Small intestine (tissue), 16 donors: ENCODE measurements at places on chromosomes 1 and 21.
A peak's percentile ranks its signal among the peaks of the same experiment; 100 is the strongest.

DNA sequence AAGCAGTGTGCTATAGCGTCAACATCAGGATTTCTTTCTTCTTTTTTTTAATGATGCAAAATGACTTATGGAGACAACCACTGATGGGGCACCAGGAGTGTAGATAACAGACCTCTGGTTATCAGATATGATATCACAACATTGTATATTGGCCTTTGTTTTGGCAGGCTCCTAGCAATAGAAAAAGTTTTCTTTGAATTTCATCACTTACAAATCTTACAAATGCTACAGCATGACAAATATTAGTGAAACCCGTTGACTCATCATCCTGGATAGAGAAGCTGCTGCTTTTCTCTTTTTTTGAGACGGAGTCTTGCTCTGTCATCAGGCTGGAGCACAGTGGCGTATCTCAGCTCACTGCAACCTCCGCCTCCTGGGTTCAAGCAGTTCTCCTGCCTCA is 92.9 kb downstream of the LTN1 start:
- no peak for DNase-seq

DNA sequence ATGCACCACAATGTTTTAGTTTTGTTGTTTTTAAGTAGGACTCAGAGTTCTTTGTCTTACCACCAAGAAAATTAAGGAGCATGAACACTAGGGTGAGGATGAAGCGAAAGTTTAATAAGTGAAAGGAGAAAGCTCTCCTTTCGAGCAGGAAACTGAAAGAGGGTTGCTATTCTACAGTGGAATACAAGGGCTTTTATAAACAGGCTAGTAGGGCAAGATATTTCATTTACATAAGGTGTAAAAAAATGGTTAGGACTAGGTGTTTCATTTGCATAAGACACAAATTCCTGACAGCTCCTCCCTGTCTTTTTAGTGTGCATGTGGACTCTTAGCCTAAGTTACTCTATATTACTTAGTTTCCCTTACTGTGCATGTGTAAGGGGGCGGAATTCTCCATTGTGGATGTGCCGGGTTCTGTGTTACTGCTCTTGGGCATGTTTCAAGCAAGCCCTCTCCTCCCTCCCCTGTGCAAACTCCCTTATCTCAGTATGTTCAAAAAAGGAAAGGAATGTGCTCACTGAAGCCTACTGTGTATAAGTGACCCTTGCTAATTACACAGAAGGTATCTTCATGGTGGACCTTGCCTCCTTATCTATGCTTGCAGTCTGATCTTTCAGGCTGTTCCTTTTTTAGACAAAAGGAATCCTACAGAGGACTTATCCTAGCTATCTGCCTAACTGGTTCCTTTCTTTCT is 7.3 kb downstream of the TSHB start:
- DNase-seq, result peak; percentile 46

DNA sequence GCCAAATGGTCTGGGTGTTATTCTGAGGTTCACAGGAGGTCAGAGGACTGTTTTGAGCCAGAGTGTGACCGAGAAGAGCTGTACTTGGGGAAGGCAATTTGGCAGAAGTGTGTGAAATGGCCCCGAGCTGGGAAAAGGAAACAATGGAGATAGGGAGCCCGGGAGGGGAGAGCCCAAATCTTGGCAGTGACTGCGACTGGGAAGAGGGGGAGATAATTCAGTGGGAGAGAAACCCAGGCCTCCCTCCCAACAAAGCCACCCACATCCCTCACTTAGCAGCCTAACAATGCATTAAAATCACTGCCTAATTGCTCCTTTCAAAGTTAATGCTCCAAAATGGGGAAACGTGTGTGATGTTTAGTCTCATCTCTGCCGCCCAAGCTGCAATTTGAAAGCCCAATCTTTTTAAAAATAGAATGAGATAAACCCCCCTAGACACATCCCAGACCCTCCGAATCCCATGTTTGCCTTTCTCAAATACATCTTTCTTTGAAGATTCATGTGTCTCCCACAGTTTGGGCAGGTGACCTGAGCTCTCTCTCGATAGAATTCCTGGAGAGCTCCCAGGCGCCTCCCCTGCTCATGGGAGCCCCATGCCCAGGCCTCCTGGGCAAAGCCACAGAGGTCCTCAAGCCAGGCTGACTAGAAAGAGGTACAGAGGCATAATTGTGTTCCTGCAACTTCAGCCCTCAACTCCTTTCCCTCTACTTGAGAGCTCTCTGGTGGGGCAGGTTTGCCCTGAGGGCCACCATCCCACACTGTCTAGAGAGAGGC is 17.3 kb downstream of the LRRC52 start:
- no peak for DNase-seq

DNA sequence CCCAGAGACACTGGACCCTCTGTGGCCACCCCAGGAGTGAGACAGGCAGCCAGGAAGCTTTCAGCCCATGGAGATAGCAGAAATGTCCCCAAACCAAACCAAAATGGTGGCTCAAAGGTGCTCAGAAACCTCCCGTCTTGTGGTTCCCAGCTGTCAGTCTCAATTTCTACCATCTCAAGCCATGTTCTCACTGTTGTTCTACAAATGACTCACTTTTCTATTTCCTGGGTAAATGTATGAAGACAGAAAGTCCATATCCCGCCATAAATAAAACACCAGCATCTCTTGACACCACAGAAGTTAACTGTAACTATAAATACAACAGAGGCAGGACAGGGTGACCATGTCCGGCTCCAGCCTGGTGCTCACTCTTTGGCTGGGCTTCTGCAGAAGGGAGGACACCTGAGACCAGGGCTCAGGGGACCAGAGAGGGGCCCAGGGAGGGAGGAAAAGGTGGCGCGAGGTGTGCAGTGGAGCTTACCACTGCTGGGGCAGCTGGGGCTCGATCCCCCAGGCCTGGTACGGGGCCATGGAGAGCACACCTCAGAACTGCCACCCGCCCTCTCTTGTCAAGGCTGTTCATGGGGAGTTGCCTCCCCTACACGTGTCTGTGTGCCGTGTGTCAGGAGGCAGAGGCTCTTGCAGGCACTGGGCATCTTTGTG is 43.6 kb downstream of the EPHB2 start:
- no peak for DNase-seq

GRCh38 chr1:8874230-8875201 is 4.0 kb downstream of the ENO1 start:
- no peak for DNase-seq

DNA sequence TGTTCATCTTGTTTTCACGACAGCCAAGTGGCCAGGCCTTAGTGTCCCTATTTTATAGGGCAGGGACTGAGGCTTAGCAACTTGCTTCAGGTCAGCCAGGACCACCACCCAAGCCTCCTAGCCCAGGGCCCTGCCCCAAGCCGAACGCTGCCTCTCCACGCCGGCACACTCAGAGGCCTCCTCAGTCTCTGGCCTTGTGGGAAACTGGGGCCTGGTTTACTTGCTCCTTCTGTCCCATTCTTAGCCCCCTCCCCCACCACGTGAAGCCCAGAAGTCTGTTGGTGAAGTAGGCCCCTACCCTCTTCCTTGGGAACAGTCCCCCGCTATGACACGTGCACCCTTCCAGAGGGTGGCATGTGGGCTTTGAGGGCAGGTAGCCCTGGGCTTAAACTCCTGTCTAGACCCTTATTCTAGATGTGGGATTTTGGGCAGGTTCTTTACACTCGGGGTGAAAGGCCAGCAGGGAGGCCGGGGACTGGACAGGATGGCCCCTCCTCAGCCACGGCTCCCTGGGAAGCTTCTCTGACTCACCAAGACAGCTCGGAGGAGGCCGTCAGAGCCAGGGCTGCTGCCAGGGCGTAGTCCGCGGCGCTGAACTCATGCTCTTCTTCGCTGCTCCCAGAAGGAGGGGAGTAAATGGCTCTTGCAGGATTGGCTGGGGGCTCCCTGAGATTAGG is 4.3 kb downstream of the MYOM3 start:
- peak; percentile 82 for DNase-seq

DNA sequence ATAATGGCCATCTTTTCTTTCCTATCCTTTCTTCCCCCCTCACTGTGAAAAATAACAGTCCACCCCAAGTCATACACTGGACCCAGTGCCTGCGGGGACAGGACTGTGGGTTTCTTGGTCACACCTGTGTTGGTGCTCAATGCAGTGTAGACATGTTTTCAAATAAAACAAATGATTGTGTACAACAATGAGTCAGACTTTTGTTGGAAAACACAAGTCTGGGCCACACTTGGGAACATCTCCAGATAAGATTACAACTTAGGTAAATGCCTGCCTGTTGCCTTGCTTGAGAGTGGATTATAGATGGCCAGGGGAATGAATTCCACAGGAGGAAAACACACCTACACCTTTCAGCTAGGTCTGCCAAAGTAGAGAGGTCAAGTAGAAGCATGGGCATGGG is 34.1 kb downstream of the PDPN start:
- no peak for DNase-seq

DNA sequence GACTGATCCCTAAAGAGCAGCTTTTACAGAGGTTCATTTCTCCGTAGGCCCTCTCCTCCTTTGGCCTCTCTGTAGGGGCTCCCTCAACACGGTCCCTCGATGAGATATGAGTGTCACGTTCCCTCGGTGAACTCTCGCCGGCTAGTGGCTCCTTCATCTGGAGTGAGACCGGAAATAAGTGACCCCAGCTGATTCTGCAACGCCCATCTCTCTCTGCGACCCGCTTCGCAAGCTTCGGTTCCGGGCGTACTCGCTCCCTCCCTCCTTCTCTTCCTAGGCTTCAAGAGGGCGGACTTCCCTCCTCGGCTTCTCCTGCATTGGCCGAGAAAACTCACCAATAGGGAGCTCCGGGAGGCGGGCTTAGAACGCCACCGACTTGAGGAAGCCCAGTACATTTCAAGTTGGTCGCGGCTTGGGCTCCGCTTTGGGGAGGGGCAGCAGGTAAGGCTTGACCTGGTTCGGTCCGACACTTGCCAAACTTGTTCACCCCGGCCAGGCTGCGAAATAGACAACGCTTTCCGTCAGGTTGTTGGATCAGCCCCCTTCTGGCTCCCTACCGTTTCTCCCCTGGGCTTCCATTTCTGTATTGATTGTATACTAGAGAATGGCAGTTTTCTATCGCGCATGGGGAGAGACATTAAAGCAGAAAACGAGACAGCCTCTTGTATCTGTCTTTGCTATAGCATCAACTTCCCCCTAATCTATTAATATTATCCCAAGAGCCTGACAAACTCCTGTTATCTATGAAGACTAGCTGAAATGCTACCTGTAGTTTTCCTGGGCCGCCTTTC is at the start of the genes ANKRD34A and POLR3GL:
Gene ANKRD34A, minus strand, starts transcription at position 248 of the 791 bp plus-strand sequence. CDS start 2,816 bp downstream, outside the sequence.
Gene POLR3GL, plus strand, starts transcription at position 363 of the 791 bp plus-strand sequence. CDS start 10,176 bp downstream, outside the sequence.
- DNase-seq, result peak; percentile 98

- DNase-seq, result no peak
Observed at GRCh38 chr1:240287722-240288121, 196.0 kb downstream of the FMN2 start.

DNA sequence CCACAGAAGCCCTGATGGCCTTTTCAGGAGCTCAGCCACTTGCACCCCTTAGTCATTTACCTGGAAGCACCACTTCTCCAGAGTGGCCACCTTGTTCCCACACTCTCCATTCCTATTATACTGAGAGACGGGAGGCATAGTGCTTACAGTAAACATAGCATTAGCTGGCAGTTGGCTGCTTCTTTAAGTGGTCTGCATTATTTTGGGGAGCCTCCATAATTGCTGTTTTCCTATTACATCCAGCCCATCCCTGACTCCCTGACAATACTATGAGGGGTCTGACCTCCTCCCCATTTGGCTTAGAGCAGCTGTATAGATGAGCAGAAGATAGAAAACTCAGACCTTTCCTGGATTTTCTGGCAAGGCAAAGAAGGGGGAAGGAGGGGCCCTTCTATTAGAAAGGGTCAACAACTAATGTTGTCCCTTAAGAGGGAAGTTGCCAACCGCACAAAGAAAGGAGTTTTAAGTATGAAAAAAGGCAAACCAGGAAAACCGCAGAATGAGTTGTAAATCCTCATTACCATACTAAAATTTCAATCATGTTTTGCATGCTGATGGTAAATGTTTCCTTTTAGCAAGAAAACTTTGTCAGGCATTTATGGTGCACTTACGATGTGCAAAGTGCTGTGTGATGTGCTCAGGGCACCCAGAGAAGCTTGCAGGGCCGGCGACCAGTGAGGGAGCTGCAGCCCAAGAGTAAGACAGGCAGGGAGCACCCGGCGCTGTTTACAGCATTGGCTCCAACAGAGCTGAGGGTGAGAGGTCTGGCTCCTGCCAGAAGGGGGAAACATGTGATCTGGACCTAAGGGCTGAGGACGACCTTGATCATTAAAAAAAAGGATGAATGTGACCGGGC is 167.3 kb downstream of the ZZZ3 start:
- DNase-seq, result no peak

DNA sequence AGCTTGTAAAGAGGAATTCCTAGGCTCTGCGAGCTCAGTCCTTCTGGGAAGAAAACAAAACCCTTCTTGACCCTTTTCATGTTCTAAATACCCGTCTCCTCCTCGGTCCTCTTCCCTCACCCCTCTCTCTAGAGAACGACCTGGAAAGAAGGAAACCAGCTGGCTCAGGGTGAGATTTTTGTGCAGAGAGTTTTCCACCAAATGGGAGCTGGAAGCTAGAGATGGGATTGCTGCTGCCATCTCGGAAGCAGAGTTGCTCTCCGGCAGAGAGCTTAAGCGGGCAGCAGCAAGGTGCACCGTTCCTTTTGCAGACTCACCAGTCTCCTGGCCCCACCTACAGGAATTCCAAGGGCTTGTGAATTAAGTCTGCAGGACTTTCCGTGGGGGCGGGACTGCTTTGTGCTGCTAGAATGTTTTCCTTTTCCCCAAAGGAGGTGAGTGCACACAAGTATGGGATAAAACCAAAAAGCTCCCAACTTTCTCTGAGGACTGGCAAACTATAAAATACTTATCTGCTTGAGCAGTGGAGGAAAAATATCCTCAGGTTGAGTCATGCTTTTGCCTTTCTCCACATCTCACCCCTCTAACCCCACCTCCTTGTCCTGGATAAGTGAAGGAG is 29.1 kb upstream of the KIAA0040 start:
- DNase-seq, result peak; percentile 69

DNA sequence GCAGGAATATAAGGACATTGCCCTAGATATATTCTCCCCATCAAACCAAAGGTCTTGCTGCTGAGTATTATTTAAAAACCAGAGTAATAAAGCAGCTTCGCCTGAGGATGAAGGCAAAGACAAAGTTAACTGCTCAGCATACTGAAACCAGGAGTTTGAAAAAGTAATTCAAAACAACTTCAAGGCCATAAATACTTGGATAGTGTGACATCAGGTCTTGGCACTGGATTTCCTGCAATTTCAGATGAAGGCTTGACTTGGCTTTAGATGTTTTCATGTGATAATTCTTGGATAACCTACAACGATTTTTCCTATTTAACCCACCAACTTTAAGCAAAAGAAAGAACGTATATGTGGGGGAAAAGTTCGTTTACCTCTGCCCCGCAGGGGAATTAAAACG is 10.6 kb downstream of the SOD1 start:
- no peak for DNase-seq
